Left ventricle myocardium superior (tissue), 1 donor: ENCODE measurements at places on chromosomes 6 and 20.

GRCh38 chr20:60040471-60041162 lies 82.4 kb downstream of the CDH26 start:
- no peak for DNase-seq

DNA sequence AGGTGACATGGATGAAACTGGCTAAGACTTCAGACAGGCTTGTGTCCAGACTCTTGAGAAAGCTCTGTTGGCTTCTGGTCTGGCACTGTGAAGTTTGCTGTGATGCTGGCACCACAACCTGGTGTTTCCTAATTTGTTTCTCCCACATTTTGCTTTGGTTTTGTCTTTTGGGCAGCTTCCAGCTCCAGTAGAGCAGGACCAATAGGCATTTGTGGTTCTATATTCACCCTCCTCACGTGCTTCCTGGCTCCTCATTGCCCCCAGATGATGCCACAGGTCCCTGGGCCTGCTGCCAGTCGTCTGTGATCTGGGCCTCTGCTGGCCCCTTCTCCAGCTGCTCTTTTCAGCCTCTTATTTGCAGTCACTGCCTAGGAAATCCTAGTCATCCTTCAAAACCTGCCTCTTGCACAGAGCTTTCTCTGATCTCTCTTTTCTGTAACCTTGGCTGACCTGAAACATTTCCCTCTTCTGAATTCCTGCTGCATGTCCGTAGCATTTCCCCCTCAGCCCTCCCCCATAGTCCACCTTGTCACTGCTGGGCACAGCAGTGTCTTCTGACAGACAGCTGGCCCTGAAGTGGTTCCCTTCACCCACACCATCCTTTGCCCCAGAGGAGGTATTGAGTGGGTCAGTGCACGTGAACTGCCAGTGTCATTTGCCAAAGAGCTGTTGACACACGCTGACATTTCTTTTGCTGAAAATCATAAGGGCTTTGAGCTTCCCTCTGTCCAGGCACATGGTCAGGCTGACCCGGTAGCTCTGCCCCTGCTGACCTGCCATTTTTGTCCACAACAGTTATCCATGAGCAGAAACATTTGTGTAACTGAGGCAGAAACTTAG lies 63.0 kb downstream of the PTPN1 start:
- peak; percentile 75 for DNase-seq

DNA sequence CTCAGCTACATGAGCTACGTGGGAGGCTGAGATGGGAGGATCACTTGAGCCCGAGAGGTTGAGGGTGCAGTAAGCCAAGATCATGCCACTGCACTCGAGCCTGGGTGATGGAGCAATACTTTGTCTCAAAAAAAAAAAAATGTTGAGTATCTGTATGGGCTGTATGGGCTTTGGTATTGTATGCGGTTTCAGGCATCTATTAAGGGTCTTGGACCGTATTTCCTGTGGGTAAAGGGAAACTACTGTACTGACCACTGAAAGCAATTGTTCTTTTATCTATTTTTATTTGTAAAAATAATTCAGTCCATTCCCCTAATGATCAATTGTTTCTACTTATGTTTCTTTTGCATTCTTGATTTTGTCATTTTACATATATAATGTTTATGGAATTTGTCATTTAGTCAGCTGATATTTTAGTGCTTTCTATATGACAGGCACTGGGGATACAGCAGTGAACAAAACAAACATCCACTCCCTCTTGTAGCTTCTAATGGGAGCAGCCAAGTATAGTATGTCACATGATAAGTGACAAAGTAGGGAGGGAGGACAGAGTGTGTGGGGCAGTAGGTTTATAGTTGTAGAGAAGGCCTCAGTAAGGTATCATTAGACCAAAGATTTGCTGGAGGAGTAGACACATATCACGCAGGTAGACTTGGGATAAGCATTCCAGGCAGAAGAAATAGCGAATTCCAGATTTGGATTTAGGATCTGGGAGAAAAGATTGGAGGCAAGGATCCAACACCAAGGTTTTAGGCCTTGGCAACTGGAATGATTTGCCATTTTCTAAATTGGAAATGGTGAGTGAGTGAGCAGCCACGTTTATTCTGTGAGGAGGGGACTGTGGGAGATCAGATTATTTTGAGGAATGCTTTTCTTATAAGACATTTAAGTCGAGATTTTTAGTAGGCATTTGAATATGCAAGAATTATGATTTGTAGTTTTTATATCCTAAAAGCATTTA lies 6.0 kb downstream of the PCMT1 start:
- no peak for DNase-seq

GRCh38 chr20:37413023-37413334 lies 67.0 kb downstream of the SRC start:
- no peak for DNase-seq

GRCh38 chr6:98477231-98477630 lies 357.1 kb upstream of the POU3F2 start:
- no peak for DNase-seq

DNA sequence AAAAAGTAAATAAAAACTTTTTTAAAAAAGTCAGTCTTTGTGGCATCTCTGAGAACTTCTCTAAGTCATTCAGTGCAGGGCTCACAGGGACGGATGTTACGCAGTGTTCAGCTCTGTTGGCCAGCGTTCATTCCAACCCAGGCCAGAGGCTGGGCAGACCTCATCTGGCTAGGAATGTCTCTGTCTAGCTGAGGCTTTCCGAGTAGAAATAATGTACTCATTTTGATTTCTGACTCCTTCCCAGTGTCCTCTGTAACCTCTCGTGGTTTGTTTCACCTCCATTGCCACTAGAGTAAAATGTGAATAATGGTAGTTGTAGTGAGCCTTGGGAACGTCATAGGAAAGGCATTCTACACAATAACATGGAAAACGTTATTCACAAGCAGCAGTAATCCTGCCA lies 135.1 kb downstream of the TMEM242 start:
- DNase-seq = no peak

- DNase-seq = no peak
Observed at GRCh38 chr20:34251619-34252018, 10.4 kb downstream of the ASIP start.

GRCh38 chr6:158636778-158637177 lies 7.8 kb downstream of the DYNLT1 start:
- DNase-seq = no peak

- no peak for DNase-seq
Observed at GRCh38 chr20:9918348-9918747, 79.5 kb upstream of the PAK5 start.

- DNase-seq = no peak
Observed at GRCh38 chr20:24497851-24498250, 28.4 kb downstream of the SYNDIG1 start.

DNA sequence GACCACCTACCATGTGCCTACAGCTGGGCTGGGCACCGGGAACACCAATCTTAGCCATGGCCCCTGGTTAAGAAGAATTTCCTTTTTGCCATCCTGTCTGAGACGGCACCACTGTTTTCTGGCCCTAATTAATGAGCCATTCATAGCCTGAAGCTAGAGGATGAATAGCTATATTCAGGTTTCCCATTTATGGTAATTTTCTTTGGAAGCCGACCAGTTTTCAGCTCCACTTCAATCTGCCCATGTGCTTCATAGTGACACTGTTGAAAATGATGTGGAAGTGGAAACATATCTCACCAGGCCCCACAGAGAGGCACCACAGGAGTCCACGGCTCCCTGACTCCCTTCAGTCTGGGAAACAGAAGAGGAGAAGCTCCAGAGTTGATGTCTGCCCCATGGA lies 22.6 kb upstream of the ULBP3 start:
- no peak for DNase-seq

- no peak for DNase-seq
Observed at GRCh38 chr6:84344005-84344404, 116.6 kb upstream of the CEP162 start.

- DNase-seq = peak; percentile 71
Observed at GRCh38 chr6:52500238-52501129, 76.4 kb downstream of the TRAM2 start.

- peak; percentile 50 for DNase-seq
Observed at GRCh38 chr6:170371588-170371987, 65.0 kb downstream of the FAM120B start.

GRCh38 chr6:43242908-43243663 lies at the start of gene TTBK1:
Gene TTBK1 (plus strand): TSS chr6:43243481. CDS start chr6:43246661, 3,180 bp downstream.
- no peak for DNase-seq

DNA sequence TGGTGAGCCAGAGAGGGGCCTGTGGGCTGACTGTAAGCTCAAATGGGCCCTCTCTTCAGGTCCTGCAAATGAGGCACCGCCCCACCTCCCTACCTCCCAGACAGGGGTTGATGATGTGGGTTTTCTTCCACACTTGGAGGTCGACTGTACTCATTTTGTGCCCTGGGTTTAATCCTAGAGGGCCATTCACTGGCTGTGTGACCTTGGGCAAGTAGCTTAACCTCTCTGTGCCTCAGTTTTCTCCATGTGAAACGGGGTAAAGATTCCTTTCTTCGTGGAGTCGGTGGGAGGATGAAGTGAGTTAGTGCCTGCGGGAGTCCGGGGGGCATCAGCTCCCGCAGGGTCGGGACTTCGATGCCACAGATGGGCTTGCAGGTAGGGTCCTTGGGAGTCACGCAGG lies 23.9 kb downstream of the ZBP1 start:
- no peak for DNase-seq
